ENCODE measurements at places on chromosomes 11 and 22. TPM values are rescaled to one million over a fixed set of nuclear protein-coding genes. Genes with fewer than 3 reads are reported as not detected.

The NRIP3 gene
- total RNA-seq = 0.42 TPM

DNA sequence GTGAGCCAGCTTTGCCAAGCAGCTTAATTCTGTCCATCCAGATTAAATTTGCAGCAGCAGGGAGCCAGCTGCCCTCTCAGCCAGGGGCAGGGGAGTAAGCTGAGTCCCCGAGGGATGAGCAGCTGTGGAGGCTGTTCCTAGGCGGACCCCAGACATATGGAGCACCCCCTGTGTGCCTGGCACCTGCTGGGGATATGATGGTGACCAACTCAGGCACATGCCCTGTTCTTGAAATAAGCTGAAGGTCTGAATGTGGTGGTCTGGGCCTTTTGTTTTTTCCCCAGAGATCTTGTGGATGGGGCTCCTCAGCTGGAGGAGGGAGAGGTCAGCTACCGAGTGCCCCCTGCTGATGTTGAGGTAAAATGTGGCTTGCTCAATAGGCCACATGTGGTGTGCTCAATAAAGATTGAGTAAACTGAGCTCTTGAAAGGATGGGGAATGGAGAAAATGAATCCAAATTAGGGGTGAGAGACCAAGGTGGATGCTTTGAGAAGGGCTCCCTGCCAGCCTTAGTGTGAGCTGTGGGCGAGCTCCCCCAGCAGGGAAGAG is 103.3 kb upstream of the NNMT start:
- peak overlapping the region; percentile 2 for H3K27ac ChIP-seq
- H3K36me3 ChIP-seq = no peaks in the 10 kb centered on the region
- H3K27me3 ChIP-seq = no peaks in the 10 kb centered on the region
- H3K4me1 ChIP-seq = peaks cover 23% of the 10 kb centered on the region

DNA sequence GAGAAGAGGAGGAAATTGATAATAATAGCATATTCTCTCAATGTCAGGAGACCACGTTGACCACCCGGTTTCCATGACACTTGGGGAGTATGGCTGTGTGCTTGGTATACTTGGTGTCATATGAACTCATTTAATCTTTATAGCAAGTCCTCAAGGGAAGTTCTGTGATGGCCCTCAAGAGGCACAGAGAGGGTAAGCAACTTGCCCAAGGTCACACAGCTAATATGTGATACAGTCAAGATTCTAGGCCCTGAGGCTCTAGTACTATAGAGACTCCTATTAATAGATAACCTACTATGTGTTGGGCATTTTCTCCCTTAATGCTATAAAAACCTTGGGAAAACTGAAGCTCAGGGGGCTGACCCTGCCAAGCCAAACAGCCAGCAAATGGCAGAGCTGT is 10.6 kb upstream of the CACNG2 start:
- no peak overlapping the region for H3K4me3 ChIP-seq
- no peaks in the 10 kb centered on the region for H3K4me1 ChIP-seq
- H3K36me3 ChIP-seq = no peaks in the 10 kb centered on the region
- no peak overlapping the region for H3K27ac ChIP-seq
- H3K27me3 ChIP-seq = peaks cover 4% of the 10 kb centered on the region
- DNase-seq = no peak

DNA sequence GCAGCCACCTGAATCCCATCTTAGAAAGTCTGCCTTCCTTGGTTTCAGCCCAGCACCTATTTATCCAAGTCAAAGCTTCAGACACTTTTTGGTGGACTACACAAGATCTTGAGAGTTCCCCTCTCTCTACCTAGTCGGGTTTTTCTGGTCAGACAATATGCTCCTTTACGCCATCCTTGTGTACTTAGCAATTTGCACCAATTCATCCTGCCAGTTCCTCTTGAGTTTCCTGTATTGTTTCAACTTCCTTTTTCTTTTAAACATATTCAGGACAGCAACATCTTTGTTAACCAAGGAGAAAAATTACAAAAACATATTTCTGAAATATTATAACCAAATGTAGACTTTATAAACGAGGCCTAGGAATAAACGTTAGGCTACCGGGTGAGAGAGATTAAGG is 368.2 kb upstream of the CADM1 start:
- DNase-seq = no peak
- no peaks in the 10 kb centered on the region for H3K36me3 ChIP-seq
- no peaks in the 10 kb centered on the region for H3K27me3 ChIP-seq
- H3K4me1 ChIP-seq = no peaks in the 10 kb centered on the region

GRCh38 chr11:31237819-31238760 is 131.4 kb downstream of the DCDC1 start:
- peaks cover 4% of the 10 kb centered on the region for H3K4me1 ChIP-seq
- H3K27me3 ChIP-seq = no peaks in the 10 kb centered on the region
- no peak for DNase-seq
- H3K4me3 ChIP-seq = no peak overlapping the region
- H3K36me3 ChIP-seq = no peaks in the 10 kb centered on the region
- H3K27ac ChIP-seq = no peak overlapping the region

The C2CD3 gene
- 28.2 TPM for total RNA-seq

- DNase-seq = no peak
- H3K27me3 ChIP-seq = no peaks in the 10 kb centered on the region
- H3K4me3 ChIP-seq = no peak overlapping the region
- no peaks in the 10 kb centered on the region for H3K36me3 ChIP-seq
- no peaks in the 10 kb centered on the region for H3K4me1 ChIP-seq
Observed at GRCh38 chr11:18754308-18754707, 28.3 kb upstream of the IGSF22 start.

DNA sequence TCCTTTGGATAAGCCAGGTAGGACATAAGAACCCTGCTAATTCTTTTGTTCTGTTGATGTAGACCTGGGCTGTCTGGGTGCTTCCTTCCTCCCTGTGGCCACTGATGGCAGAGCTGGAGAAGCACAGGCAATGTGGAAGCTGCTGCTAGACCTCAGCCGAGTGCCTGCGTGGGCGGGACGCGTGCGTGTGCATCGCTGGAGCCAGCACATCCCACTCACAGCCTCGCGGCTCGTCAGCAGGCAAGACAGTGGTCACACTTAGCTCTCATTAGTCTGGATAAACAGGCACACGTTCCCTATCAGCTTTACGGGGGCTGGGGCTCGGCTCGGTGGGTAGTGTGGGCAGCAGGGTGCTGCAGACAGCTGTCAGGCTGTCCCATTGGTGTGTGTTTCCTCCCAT is 155.7 kb downstream of the GRIK4 start:
- peaks cover under 1% of the 10 kb centered on the region for H3K27me3 ChIP-seq
- H3K27ac ChIP-seq = no peak overlapping the region
- no peaks in the 10 kb centered on the region for H3K4me1 ChIP-seq
- no peak overlapping the region for H3K4me3 ChIP-seq
- no peaks in the 10 kb centered on the region for H3K36me3 ChIP-seq
- no peak for DNase-seq

DNA sequence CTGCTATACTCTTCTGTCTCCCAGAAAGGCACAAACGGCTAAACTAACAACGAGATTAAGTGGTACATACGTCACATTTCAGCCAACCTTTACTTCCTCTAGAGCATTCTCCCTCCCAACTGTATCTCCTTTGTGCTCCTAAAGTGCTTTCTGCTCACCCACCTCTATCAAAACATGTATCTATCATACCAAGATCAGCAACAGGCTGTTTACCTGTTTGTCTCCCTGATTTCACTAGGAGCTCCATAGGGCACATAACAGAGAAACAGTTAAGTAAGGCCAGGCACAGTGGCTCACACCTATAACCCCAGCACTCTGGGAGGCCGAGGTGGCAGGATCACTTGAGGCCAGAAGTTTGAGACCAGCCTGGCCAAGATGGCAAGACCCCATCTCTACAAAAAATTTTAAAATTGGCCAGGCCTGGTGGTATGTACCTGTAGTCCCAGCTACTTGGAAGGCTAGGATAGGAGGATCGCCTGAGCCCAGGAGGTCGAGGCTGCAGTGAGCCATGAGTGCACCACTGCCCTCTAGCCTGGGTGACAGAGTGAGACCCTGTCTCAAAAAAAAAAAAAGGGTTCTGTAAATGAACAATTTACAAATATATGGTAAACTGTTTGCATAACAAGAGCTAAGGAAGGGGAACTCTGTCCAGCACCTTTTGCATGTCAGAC is 2.8 kb downstream of the NDUFC2 start:
- H3K36me3 ChIP-seq = peaks cover 16% of the 10 kb centered on the region
- DNase-seq = no peak
- no peak overlapping the region for H3K4me3 ChIP-seq
- H3K4me1 ChIP-seq = peaks cover 26% of the 10 kb centered on the region
- no peak overlapping the region for H3K27ac ChIP-seq

DNA sequence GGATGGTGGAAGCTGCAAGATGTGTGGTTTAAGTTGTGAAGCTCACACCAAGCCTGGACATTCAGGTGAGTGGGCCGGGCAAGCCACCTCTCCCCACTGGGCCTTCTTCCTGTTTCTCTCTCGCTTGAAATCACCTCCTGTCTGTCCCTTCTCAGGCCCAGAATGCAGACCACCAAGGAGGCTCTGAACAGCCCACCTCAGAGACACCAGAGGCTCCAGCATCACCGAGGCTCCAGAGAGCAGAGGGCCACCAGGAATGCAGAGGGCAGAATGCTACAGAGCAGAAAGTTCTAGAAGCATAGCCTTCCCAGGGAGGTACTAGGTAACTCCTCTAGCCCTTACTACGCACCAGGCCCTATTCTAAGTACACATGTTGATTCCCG is 14.8 kb upstream of the IL2RB start:
- H3K27me3 ChIP-seq = no peaks in the 10 kb centered on the region
- no peak overlapping the region for H3K27ac ChIP-seq
- H3K4me1 ChIP-seq = peaks cover 8% of the 10 kb centered on the region
- no peaks in the 10 kb centered on the region for H3K36me3 ChIP-seq

The CYB5R2 gene
- total RNA-seq = 104 TPM

The SAA4 gene
- not detected for total RNA-seq

The ENTHD1 gene
- 0.42 TPM for total RNA-seq

- H3K27ac ChIP-seq = no peak overlapping the region
- no peak for DNase-seq
- no peaks in the 10 kb centered on the region for H3K27me3 ChIP-seq
- H3K36me3 ChIP-seq = peaks cover 19% of the 10 kb centered on the region
- H3K4me3 ChIP-seq = no peak overlapping the region
Observed at GRCh38 chr11:1503708-1504104, 17.1 kb upstream of the MOB2 start.

DNA sequence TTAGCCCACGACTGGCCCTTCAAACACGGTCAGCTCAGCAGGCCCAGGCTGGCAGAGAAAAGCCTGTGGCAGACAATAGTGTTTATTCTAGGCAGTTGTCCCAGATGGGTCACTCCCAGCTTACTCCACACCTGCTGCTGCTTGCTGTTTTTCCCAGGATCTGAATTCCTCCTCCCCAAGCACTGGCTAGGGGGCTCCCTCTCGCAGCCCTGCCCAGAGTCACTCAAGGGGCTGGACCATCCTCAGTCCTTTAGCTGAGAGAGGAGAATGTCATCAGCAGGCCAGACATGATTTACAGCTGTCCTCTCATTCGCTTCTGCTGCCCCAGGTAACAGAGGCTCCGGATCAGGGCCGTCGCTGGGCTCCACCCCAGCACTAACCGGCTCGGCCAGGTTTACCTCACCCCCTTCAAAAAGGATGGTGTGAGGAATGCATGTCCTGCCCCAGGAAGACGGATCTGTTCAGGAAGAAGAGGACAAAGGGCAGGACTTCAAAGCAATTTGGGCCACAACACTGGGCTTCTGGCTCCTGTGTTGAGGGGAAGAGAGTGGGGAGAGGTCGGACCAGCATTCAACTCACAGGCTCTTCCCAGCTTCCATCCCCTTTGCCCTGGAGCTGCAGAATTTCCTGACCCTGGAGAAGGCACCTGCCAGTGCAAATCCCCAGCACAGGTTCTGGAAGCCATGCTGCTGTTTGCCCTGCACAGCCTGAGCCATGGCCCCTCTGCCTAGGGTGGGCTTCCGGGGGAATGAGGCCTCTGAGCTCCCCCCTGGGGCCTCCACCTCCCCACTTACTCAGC is 59.7 kb upstream of the BARX2 start:
- H3K27me3 ChIP-seq = no peaks in the 10 kb centered on the region
- no peak overlapping the region for H3K4me3 ChIP-seq
- H3K36me3 ChIP-seq = no peaks in the 10 kb centered on the region
- H3K4me1 ChIP-seq = no peaks in the 10 kb centered on the region
- no peak overlapping the region for H3K27ac ChIP-seq

GRCh38 chr11:116807601-116808261 is 15.4 kb downstream of the APOA4 start:
- no peaks in the 10 kb centered on the region for H3K36me3 ChIP-seq
- H3K4me3 ChIP-seq = no peak overlapping the region
- no peaks in the 10 kb centered on the region for H3K4me1 ChIP-seq
- H3K27me3 ChIP-seq = no peaks in the 10 kb centered on the region
- no peak for DNase-seq

The GSC2 gene
- total RNA-seq = not detected

DNA sequence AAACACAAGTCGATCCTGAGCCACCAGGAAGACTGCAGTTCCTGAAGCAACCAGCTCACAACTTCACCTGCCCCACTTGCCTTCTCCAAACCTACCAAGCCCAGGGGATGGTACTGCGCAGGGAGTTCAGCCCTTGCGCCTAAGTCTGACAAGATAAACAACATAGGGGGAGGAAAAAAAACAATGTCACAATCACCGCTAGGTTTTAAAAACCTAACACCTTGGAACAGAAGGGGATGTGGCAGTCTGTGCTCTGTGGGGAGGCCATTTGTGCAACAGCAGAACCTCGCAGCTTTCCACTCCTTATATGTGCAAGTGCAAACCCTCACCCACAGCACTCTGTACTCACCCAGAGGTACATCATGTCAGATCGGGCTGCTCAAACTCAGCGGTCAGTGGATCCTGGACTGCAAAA is 134.2 kb downstream of the RBFOX2 start:
- peaks cover 50% of the 10 kb centered on the region for H3K4me1 ChIP-seq
- H3K27me3 ChIP-seq = no peaks in the 10 kb centered on the region
- no peaks in the 10 kb centered on the region for H3K36me3 ChIP-seq
- DNase-seq = no peak

GRCh38 chr11:121699801-121700200 is 247.0 kb upstream of the SORL1-AS1 start:
- H3K27me3 ChIP-seq = no peaks in the 10 kb centered on the region
- H3K4me1 ChIP-seq = no peaks in the 10 kb centered on the region
- H3K27ac ChIP-seq = no peak overlapping the region
- DNase-seq = no peak

The TMPRSS5 gene
- total RNA-seq = 41.7 TPM

The DRD2 gene
- total RNA-seq = 4.5 TPM

DNA sequence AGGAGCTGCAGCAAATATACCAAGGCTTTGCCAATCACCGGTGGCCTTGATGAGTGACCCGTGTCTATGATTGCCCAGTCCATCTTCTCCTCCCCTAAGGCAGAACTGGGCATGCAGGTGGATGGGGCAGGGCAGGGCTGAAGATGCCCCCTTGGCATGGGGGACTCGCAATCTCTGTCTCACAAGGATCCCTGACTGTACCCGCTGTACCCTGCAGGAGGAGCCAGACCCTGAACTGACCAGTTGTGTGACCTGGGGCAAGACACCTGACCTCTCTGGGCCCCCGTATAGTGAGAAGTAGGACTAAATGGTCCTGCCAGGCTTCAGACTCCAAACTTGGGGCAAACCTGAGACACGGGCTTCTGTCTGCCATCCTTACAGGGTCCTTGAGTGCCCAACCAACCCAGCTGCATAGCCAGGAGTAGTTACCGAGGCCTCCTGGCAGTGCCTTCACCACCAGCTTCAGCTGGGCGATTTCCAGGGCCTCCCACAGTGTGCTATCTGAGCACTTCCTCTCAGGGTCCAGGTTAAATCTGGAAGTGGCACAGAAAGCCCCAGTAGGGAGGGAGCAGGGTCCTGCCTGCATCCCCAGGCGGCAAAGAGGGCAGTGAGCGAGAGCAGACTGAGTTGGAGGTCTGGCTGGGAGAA is 6.4 kb upstream of the KCNJ11 start:
- H3K27ac ChIP-seq = no peak overlapping the region
- H3K27me3 ChIP-seq = no peaks in the 10 kb centered on the region
- no peaks in the 10 kb centered on the region for H3K4me1 ChIP-seq
- DNase-seq = no peak
- H3K4me3 ChIP-seq = no peak overlapping the region
